Hematopoietic multipotent progenitor cell treated with erythropoietin and hydrocortisone succinate and interleukin-3 and kit ligand, for 15 days (in vitro differentiated cells): ENCODE measurements at places on chromosomes 5 and 9.

DNA sequence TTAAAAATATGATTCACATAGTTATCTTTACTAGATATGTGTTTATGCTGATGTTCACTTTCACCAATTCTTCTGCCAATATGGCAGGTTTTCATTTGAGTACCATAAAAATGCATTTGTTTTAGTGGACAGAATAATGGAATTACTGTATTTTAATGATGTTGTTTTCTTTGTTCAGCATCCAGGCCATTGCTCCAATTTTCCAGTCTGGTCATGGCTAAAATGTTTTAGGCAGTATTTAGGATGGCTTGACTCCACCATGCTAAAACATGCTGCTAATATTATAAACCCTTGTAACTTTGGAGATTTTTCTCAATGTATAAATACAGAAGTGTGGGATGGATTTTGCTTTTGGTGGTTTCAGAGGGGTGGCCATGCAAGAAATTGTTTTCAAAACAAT is 273.0 kb upstream of the RPS23 start:
- no peak for DNase-seq

- DNase-seq, result no peak
Measured at GRCh38 chr5:179288101-179288808, 57.0 kb downstream of the ADAMTS2 start.

GRCh38 chr9:7816021-7816420 is 16.4 kb upstream of the DMAC1 start:
- no peak for DNase-seq

DNA sequence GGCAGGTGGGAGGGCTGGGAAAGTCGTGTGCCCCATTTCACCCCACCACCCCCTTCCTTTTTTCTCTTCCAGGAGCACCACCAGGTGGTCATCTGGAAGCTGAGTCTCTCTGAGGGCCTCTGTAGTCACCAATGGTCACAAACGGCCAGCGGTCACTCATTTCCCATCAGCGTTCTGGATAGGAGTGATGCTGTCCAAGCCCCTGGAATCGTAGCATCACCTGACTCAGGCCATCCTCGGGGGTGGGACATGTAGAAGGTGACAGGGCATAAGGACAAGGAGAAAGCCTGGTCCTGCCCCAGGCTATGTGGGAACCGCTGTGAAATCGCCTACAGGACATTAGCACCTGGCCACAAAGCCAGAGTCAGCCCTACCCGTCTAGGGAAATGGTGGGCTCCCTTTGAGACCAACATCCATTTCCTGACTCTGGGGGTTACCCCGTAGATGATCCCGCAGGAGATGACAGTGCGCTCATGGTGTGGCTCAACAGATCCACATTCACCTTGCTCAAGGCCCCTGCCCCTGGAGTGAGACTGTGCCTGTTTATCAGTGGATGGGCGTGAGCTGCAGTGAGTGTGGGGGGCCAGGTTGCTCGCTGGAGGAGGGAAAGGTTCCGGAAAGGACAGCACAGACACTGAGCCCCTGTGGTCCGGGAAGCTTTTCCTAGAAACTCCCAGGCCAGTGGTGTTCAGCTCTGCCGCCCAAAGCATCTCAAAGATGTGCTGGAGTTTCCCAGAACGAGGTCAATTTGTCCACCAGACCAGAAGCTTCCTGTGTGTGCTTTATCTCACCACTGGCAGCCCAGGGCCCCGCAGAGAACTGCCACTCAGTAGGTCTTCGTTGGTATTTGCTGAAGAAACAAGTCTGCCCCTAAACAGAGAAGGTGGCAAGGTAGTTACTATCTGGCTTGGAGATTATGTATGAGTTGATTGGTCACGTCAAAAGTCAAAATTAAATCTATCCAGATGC is 61.1 kb upstream of the UNC5A start:
- DNase-seq, result no peak
